ENCODE measurements at places on chromosomes 3 and 15.

- DNase-seq, result no peak
Observed at GRCh38 chr15:83327041-83327440, 42.6 kb upstream of the BNC1 start.

GRCh38 chr15:66994927-66995656, 70.3 kb upstream of the SMAD3 start:
- DNase-seq, result no peak

GRCh38 chr15:63362196-63362595, 19.4 kb downstream of the CA12 start:
- no peak for DNase-seq

- DNase-seq, result no peak
Observed at GRCh38 chr3:31322460-31322859, 210.3 kb upstream of the STT3B start.

GRCh38 chr3:109384164-109384563, 46.8 kb upstream of the DPPA4 start:
- no peak for DNase-seq

DNA sequence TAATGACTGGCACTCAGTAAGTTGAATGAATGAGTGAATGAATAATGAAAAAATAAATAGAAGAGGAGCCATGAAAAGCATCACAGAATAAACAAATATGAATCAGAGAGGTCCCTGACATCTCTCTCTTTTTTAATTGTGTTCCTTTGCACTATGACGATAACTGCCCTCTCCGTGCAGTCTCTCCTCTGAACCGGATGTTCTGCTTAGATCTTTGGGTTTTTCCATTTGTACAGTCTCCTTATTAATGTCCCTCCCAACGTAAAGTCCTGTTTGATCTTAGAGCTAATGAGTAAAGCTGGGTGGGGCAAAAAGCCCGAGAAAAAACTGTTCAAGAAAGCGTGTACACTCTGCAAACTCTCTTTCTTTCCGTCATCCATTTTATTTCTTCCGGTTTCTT, 28.3 kb upstream of the BHLHE40 start:
- DNase-seq, result no peak

DNA sequence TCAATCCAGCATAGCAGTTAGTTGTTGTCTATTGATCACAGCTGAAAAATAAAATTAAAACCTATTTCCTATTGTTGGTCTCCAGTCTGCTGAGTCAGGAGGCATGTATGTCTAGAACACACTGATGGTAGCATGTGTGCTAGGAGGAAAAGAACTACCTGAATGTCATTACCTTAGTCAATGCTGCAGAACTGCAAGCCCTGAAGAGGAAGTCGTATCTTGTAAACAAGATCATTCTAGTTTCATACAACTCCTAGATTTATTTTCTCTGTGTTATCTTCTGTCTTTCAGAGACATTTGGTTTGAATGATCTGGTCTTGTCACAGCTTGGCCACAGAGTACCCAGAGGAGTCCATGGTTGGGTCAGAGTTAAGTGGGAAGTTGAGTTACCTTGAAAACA, 110.0 kb upstream of the MRPL3 start:
- DNase-seq, result no peak

DNA sequence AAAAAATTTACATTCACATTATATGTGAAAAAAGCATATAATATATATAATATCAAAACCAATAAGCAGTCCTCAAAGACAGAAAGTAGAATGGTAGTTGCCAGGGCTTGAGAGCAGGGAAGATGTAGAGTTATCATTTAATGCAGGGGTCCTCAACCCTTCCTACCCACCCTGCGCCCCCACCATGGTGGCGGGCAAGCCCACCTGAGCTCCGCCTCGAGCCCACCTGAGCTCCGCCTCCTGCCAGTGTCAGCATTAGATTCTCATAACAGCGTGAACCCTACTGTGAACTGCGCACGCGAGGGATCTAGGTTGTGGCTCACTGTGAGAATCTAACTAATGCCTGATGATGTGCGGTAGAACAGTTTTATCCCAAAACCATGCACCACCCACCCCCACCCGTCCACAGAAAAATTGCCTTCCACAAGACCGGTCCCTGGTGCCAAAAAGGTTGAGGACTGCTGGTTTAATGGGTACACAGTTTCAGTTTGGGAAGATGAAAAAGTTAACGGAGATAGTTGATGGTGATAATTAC, 3.0 kb downstream of the TRIM59 start:
- DNase-seq, result no peak

GRCh38 chr3:137669519-137670060, 94.5 kb upstream of the SOX14 start:
- no peak for DNase-seq

GRCh38 chr3:89522155-89522554, 414.7 kb downstream of the EPHA3 start:
- DNase-seq, result no peak

- DNase-seq, result no peak
Observed at GRCh38 chr3:175956964-175957363, 1097.8 kb downstream of the NAALADL2 start.

DNA sequence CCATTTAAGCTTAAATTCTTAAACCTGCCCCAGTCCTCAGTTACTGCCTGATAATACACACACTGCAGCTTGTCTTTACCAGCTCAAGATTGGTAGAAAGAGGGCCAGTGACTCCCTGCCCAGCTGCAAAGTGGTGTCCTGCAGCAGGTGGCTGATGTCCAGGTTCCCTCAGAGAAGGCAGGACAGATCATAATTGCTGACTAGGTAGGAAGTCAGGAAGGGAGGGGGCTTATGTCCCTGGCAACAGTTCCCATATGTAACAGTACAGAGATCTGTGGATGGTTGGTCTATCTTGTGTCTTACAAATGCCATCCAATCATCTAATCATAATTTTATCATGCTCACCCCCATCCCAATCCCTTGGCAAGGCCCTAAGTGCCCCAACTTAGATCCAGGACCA, 492.1 kb upstream of the PPP2R3A start:
- DNase-seq, result no peak

DNA sequence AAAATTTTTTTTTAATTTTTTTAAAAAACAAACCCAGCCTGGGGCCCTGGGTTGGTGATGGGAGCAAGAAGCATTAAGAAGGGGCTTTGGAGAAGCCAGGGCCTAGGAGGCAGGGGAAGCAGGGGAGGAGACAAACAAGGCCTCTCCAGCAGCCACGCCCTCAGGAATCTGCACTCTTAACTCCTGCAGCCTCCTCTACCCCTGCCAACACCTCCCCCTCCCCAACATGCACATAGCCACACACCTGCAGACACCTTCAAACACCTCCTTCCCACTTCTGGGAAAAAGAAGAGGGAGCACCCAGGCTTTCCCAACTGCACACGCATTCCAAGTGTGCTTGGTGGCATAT, 2.7 kb upstream of the DCAF1 start:
- DNase-seq, result no peak

DNA sequence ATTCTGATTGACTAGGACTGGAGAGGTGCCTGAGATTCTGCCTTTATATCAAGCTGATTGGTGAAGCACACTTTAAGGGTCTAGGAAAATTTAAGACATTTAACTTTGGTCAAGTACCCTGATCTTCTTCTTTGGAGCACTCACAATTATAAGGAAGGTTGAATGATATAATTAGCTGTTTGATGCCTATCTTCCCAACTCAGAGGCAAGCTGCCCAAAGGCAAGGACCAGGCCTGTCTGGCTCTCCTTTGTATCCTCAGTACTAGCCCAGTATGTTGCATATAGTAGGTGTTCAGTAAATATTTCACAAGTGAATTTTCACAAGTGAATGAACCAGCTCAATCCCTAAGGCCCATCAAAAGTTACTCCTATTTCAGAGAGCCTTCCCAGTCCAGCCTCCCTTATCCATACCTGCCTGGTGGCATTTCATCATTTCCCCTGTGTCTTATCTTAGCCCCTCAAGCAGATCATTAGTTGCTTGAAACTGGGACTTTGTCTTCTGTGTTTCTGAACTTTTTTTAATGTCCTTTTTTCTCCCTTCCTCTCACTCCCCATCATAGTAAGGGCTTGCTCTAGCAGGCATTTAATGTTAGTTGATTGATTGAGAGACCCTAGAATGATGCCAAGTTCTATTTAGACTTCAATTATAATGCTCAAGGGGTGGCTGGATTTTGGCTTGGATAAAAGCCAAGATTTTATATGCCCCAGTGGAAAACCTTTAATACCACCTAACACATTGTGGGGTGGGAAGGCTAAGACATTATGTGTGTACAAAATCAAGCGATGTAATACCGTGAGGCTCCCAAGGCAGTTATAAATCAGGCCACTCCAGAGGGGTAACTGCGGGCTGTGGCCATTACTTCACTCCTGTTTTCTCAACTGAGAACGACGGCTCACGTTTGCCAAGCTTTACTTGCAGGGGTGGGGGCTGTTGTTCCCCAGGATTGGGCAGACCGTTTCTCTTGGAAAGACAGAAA, 43.2 kb upstream of the BOC start:
- DNase-seq, result no peak

DNA sequence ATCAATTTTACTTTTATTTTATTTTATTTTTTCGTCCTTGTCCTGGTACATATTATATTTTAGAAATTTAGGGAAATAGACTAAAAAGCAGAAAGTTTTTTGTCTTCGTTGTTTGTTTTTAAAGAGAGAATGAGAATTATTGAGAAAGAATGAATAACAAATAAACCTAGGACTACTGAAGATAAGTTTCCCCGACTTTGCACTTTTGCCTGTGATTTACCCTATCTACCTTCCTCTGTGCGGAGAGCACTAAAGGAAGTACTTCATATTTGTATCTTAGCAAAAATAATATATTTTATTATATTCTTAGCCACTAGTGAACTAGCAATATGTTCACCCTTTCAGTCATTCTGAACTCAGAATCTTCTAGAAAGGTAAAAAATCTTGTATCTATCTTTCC, 60.6 kb downstream of the ECT2 start:
- DNase-seq, result no peak
